Stimulated activated CD4-positive, alpha-beta T cell treated with anti-CD3 and anti-CD28 coated beads, Interleukin-4, amount 100 ng/mL, for 24 hours (primary cell): ENCODE measurements at places on chromosomes 16 and 17.

- no peak for DNase-seq
Measured at GRCh38 chr16:23869052-23869451, 33.3 kb downstream of the PRKCB start.

GRCh38 chr16:1674751-1675664 is 3.1 kb upstream of the JPT2 start:
- no peak for DNase-seq

DNA sequence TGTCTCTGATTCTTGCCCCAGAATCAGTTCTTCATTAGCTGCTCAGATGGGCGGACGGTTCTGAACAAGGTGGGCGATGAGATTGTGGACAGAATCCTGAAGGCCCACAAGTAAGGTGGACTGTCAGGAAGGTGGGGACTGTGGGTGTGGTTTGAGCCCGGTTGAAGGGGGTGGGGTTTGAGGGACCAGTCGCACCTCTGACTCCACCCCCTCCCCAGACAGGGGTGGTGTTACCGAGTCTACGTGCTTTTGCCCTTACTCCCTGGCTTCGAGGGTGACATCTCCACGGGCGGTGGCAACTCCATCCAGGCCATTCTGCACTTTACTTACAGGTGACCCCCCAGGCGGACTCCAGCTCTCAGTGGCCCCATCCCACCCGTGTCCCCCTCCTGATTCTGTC is 11.3 kb downstream of the PLD2 start:
- no peak for DNase-seq

GRCh38 chr17:68954146-68954896 is 871 bp downstream of the ABCA8 start:
- DNase-seq = no peak

GRCh38 chr17:51891936-51892335 is 266.6 kb downstream of the CA10 start:
- DNase-seq = no peak

DNA sequence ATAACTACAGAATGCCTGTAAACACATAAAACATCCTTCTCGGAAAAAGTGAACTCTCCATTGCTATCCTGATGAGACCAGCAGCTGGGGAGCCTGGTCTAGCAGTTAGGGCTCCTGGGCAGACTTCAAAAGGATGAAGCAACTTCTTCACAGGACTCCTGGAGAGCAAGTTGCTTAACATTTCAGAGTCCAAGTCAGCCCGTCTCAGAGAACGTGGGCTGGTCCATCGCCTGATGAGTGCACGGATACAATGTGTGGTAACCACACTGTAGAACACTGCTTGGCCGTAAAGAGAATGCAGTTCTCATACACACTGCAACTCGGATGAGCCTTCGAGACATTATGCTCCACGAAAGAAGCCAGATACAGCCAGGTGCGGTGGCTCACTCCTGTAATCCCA is 52.7 kb downstream of the TMEM235 start:
- no peak for DNase-seq

DNA sequence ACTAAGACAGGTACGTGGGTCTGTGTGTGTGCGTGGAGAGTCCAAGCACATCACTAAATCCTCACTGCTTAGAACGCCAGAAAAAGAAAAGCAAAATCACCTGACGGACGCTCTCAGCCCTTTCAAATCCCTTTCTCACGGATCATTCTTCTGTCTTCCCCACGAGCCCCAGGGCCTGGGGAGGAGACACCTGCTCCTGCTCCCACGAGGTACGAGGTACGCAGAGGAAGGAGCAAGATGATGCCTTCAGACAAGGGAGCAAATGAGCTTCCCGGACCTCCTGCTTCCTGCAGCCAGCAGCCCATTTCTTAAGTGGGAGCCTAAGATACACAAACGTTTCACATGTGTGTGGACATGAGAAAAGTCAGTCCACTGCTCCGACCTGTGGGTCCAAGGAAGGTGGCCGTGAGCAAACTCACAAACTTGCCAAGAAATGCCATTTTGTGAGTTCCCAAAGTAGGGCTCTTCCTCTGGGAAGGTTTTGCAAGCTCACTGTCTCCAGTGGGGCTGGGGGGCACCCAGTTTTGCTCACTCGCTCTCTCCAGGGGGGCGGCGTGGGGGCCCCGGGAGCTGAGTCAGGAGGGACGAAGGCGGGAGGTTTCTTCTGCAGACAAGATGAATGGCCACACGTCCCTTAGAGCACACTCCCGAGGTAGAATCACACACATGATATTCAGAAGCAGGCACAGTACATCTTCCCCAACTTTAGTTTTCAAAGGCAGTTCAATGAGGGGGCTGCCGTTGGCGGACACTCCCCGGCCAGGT is 68.1 kb downstream of the MRM3 start:
- DNase-seq = no peak

DNA sequence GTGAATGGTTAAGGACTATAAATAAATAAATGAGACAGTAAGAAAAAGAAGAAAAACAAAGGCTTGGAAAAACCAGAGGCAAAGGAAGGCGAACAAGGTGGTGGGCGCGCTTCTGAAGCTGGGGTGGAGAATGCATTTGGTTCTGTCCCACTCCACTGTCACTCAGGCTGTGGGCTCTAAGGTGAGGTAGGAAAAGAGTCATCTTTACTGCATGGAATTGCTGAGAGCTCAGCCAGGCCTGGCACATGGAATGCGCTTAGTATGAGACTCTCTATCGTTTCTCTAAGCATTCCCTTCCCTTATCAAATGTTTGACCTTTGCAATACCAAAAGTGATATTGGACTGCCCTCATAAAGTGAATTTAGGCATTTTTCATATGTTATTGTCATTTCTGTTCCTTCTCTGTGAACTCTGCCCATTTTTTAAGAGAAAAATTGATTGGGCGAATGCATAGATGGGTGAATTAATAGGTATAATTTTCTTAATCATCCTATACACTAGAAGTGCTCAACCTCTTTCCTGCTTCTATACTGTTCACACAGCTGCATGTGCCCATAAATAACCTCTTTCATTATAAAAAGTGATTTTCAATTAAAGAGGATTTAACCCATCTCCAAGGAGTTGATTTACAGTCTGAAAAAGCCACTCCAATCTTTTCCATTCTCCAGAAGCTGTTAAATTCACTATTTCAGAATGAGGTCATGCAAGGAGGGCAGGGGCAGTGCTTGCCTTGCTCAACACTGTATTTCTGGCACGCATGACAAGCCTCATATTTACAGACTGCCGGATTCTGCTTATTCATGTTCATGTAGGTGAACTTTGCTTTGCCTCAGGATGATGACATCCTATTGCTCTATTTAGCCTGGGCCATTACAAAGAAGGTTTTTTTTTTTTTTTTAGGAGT is 87.7 kb downstream of the MYH10 start:
- no peak for DNase-seq

DNA sequence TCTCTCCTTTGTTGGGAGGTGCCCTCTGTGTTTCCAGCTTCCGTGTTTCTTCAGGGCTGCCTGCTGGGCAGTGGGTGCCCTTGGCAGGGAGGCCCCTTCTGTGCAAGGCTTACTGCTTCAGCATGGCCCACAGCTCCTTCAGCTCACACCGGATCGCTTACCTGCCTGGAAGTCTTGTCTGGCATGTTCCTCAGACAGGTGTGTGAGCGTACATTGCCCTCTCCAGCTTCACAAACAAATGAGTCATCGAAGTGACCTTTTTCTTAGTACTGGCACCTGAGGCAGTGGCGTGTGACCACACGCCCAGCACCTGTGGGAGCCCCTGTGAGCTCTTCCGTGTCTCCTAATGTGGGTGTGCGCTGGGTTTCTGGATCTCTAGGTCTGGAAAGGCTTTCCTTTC is 3.5 kb downstream of the RAB40C start:
- DNase-seq = no peak
